ENCODE measurements at places on chromosomes 1 and 21. TPM values are rescaled to one million over a fixed set of nuclear protein-coding genes. Genes with fewer than 3 reads are reported as not detected.

MAEL gene
- total RNA-seq: not detected

HUNK gene
- total RNA-seq: 7.1 TPM

DNA sequence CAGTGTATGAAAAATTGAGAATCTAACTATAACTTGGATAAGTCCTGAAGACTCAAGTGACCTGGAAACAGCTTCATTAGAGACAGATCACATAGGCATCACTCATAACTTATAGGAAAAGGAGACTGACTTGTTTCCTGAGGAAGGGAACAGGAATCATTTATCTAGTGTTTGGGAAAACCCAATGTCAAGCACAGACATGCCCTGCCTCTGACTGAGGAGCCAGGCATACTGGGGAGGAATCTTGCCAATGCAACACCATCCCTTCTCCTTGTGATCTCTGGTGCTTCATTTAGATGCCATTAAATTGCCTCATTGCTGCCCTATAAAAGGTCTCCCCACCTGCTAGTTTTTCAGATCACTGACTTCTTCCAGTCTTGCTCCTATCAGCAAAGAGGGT, 10.3 kb downstream of the LCE4A start:
- no peak for DNase-seq

GRCh38 chr21:42763581-42764442, 110.4 kb downstream of the PDE9A start:
- no peak for DNase-seq

DNA sequence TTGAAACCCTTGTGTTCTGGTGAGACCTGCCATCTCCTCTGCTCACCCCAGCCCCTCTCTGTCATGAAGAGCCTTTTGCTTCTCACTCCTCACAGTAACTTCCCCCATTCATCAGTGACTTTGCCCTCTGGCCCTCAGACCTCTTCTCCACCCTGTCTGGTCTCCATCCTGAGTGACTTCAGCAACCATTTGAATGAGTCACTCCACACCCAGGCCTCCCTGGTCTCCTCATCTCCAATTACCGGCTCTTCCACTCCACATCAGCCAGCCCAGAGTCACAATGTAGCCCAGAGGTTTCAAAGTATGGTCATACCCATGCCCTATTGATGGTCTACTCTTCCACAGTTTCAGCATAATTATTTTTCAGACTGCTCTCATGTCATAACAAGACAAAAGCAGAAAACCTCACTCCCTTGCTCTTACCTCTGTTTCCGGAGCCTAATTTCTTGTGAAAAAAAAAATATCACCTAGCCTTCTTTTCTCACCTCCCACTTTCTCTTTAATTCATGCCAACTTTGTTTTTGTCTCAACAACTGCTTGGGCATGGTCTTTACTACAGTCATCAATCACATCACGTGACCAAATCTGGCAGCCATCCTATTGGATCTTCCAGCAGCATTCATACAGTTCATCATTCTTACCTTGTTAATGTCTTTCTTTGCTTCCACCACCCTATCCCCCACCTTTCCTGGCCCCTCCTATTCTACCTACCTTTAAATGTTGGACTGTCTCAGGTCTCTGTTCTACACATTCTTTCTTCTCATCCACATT, 35.6 kb upstream of the NEK7 start:
- no peak for DNase-seq

ADAMTS5 gene
- 2.6 TPM for total RNA-seq

- DNase-seq: peak; percentile 43
Observed at GRCh38 chr1:12460911-12461621, 156.9 kb downstream of the DHRS3 start.

SPRR2F gene
- total RNA-seq: not detected

DNA sequence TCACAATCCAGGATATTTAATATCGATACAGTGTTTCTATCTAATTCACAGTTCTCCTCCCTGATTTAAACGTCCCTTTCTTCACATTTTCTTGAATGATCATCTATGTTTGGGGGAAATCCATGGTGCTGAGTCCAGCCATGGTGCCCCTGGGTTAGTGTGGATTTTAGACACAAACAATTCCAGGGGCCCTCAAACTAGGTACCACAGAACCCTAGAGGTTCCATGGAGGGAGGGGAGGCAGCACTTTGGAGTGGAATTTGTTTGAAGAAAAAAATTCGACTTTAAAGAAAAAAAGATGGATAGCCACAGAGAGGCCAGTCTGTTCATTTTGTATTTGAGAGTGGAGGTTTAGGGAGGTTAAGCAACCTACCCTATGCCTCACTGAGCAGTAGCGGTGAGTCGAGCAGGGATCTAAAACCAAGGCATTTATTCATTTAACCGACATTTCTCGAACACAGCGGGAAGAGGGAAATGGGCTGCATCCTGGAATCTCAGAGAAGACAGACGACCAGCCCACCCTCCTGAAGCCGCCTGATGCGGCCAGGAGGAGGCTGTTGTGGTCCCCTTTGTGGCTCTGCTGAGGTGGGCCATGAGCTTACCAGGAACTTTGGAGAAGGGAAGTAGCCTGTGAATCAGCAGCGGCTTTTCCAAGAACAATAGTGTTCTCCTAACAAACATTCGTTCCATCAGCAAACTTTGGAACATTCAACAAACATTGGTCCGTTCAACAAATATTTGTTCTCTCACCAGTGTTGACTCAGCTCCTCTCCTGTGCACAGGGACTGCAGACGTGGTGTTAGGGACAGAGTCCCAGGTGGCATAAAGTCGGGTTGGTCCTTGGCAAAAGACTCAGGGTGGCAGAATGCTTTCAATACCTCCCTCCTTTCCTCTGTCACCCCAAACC, 103.5 kb upstream of the ZBTB40 start:
- no peak for DNase-seq

AKR7A3 gene
- 92.5 TPM for total RNA-seq
